Mucosa of descending colon (tissue), 3 donors: ENCODE measurements at places on chromosomes 5 and 9.

DNA sequence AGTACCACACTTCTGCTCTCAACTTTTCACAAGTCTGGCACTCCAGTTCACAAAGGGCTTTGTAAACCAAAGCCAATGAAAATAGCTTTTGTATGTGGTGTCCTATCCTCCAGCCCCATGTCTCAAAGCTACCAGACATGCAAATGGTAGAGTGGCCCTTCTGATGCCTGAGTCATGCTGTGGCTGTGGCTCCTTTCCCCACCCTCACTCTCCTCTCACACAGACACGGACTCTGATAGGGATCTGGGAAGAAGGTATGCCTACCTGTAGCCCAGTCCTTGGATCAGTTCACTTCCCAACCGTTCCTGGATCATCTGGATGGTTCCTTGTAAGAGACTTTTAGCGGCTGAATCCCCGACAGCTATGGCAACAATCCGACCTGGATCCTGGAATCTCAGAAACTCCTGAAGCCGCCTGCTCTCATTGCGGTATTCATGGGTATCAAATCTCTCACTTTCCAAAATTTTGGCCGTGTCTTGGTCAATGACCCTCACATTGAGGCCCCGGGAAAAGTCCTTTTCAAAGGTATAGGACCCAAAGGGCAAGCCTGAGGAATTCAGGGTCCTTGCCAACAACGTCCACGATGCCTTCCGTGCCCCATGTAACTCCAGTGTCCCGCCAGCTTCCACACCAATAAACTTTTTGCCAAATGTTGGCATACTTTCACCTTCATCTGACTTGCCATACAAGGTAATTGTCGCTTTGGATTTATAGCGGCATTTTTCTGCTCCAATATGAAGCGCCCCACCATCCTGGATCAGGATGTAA lies 23.4 kb downstream of the CEMIP2 start:
- no peak for DNase-seq

DNA sequence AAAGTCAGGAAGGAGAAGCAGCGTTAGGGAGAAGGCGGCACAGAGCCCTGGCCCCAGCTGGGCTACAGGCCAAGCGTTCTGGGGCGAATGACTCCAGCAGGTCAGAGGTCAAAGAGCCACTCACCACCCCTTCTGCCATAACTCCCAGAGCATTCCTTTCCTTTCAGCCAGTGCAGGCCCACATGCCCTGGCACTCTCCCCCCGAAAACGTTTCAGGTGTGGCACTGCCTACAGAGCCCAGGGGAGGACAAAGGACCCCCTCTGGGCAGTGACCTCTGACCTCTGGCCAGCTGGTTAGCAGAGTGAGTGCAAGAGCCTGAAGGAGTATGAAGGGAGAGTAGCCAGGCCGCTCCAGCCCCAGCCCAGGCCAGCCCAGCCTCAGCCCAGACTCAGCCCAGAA lies 4.9 kb downstream of the ABCA2 start:
- no peak for DNase-seq

DNA sequence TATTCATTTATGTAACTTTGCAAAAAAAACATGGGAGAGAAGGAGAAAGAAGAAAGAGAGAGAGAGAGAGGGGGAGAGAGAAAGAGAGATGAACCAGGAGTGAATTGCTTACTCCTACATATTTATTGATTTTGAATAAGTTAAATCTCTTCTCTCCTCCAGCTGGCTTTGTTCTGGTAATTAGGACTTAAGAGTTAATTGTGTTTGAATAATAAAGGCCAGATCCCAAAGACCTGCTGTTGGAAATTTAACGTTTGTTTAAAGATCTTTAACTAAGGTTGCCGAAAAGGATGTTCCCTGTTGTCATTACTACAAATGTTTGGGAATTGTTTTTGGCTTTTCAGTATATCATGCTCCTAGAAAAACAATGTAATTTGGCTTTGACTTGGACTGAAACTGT lies 473.0 kb downstream of the TUSC1 start:
- no peak for DNase-seq

- DNase-seq: peak; percentile 63
Measured at GRCh38 chr9:136618580-136619547, 43.9 kb upstream of the EGFL7 start.

GRCh38 chr9:75451045-75451444 lies 362.7 kb downstream of the OSTF1 start:
- no peak for DNase-seq

GRCh38 chr9:104860263-104860662 lies 67.7 kb downstream of the ABCA1 start:
- DNase-seq: no peak

GRCh38 chr9:137311986-137312851 lies 10.1 kb upstream of the NRARP start:
- DNase-seq: peak; percentile 70

DNA sequence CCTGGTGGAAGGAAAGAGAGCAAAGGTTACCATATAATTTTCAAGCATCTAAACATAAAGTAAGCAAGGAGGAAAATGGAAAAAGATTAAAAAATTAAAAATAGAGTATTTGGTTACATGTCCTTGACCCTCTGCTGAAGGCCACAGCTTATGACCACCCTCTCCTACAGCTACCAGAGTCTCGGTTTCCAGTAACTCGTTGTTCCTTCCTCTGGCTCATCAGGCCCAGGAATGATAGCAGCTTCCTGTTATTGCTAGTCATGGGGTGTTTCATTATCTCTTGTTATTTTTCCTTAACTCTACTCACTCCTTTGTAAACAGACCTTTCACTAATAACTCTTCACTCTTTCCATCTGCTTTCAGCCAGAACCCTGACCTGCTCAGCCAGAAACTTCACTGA lies 102.2 kb downstream of the YTHDC2 start:
- DNase-seq: no peak

- no peak for DNase-seq
Measured at GRCh38 chr9:8880060-8880459, 1080.5 kb upstream of the DMAC1 start.

DNA sequence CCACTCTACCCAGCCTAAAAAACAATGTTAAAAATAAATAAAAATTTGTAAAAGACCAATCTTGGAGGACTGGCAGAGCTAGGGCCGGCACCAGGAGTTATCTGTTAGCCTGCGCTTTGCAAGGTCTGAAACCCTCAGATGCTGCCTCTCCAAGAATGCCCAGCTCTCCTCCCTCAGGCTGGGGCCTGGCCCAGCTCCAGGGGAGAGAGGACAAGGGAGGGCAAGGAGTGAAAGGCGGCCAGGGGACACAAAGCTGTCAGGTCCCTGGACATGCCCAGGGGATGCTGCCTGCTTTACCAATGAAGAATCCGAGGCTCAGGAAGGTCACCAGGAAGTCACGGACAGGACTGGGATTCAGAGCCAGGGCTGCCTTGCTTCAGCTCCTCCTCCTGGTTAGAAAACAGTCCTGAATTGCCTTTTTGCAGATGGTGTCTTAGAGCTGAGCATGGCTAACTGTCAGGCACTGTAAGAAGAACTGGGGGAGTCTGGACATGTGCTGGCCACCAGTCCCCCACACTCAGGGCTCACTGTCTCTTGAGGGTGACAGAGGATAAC lies 5.5 kb upstream of the N4BP3 start:
- no peak for DNase-seq

GRCh38 chr9:130078547-130078946 lies 24.8 kb downstream of the GPR107 start:
- DNase-seq: no peak

GRCh38 chr5:157516626-157517325 lies 56.8 kb downstream of the NIPAL4 start:
- no peak for DNase-seq

- DNase-seq: no peak
Measured at GRCh38 chr5:15585128-15585527, 85.1 kb downstream of the FBXL7 start.

DNA sequence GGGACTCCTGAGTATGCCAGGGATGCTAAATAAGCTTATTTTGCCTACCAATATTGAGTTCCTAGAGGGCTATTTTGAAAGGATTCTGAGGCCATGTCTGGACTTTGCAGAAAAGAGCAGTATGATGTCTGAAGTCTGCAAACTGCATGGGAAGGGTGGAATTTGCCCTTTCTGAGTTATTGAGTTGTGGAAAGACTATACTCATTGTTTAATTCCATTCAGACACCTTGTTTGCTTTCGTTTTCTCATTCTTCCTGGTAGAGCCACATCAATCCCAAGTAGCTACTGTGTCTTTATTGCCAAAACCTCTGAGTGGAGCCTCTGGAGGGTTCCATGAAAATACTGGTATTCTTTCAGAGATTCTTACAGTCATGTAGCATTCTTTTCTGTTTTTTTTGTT lies 50.9 kb upstream of the PPP1R2B start:
- DNase-seq: no peak

GRCh38 chr5:171904886-171905285 lies 101.6 kb downstream of the FBXW11 start:
- DNase-seq: no peak

DNA sequence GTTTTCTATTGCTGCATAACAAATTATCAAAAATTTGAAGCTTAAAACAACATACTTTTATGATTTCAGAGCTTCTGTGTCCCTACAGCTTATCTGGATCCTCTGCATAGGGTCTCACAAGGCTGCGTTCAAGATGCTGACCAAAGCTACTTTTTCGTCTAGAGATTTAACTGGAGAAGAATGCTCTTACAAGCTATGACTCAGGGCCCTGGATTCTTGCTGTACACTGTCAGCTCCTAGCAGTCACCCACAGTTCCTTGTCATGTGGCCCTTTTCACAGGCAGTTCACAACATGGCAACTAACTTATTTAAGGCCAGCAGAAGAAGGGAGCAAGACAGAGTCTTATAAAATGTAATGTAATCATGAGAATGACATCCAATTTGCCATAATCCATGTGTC lies 70.8 kb upstream of the FAM174A start:
- DNase-seq: no peak

- no peak for DNase-seq
Measured at GRCh38 chr5:151578326-151579025, 12.7 kb downstream of the FAT2 start.

DNA sequence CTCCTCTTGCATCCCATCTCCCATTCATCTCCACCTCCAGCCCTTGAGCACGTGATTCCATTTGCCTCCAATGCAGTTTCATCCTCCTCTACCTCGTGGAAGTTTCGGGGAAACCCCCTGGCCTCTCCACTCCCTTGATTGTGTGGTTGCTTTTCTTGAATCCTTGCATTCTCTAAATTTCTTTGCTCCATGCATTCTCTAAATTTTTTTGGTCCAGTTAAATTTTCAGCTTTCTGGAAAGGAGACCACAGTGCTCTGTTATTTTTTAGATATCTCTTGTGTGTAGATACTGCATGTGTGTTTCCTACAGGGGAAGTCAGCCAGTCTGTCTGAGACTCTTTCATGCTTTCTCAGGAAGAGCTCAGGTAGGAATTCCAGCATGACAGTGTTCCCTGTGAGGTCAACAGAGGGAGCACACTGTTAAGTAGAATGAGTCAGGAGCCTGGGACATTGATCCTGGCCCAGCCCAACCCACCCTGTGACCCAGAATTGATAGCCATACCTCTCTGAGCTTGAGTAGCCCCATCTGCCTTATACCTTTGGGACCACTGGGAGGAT lies 52.8 kb downstream of the AMBP start:
- no peak for DNase-seq

- no peak for DNase-seq
Measured at GRCh38 chr5:172792701-172793570, 21.9 kb upstream of the DUSP1 start.
